Sigmoid colon (tissue), 7 donors: ENCODE measurements at places on chromosomes 3 and 15.
A peak's percentile ranks its signal among the peaks of the same experiment; 100 is the strongest.

DNA sequence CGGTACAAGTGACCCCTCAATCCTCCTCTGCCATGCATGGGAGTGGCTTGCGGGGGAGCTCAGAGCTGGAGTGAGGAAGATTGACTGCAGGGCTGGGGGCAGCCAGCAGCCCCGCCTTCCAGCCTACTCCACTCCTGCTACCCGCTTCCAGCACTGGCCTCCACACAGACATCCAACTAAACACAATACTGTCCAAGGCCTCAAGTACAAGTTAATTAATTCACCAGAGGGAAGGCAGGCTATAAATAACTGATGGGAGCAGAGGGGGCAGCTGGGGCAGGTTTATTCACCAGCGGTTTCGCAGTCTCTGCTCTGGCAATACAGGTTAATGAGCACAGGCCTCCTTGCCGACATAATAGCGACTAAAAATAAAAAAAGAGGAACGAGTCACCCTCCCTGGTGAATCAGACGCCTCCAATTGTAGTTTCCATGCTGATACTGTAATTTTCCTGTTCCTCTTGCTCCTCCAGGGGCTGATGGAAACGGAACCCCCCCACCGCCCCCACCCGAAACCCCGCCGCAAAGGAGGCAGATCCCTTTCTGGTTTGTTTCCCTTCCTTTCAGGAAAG is 166.4 kb upstream of the TLE3 start:
- H3K4me1 ChIP-seq, result peaks cover 56% of the 10 kb centered on the region
- H3K27me3 ChIP-seq, result no peaks in the 10 kb centered on the region

DNA sequence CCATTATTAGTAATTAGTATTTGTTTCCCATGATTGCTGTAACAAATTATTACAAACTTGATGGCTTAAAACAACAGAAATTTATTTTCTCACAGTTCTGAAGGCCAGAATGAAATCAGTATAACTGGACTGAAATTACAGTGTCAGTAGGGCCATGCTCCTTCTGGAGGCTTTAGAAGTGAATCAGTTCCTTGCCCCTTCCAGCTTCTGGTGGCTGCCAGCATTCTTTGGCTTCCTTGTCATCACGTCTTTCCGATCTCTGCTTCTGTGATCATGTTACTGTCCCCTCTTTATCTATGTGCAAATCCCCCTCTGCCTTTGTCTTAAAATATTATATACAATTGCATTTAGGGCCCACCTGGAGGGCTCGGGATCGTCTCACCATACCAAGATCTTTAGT is 92.0 kb downstream of the FOXB1 start:
- no peak overlapping the region for H3K4me3 ChIP-seq
- no peaks in the 10 kb centered on the region for H3K27me3 ChIP-seq
- H3K36me3 ChIP-seq, result no peaks in the 10 kb centered on the region
- no peak for DNase-seq
- no peaks in the 10 kb centered on the region for H3K4me1 ChIP-seq

- no peaks in the 10 kb centered on the region for H3K4me1 ChIP-seq
- no peak overlapping the region for H3K27ac ChIP-seq
- H3K27me3 ChIP-seq, result no peaks in the 10 kb centered on the region
- H3K36me3 ChIP-seq, result no peaks in the 10 kb centered on the region
These were observed 748.8 kb upstream of the CCDC54 start for GRCh38 chr3:106628407-106628806.

- H3K4me3 ChIP-seq, result no peak overlapping the region
- H3K27me3 ChIP-seq, result no peaks in the 10 kb centered on the region
- no peak for DNase-seq
- peak overlapping the region; percentile 20 for H3K27ac ChIP-seq
These were observed 11.2 kb downstream of the C3orf62 start for GRCh38 chr3:49265661-49266386.

- DNase-seq, result peak; percentile 58
- H3K4me1 ChIP-seq, result no peaks in the 10 kb centered on the region
- no peak overlapping the region for H3K4me3 ChIP-seq
- no peaks in the 10 kb centered on the region for H3K27me3 ChIP-seq
These were observed 141.7 kb downstream of the RPLP1 start for GRCh38 chr15:69593981-69594966.

GRCh38 chr3:185049710-185050109 is 103.2 kb downstream of the C3orf70 start:
- no peaks in the 10 kb centered on the region for H3K4me1 ChIP-seq
- peaks cover 35% of the 10 kb centered on the region for H3K36me3 ChIP-seq
- no peak overlapping the region for H3K4me3 ChIP-seq
- H3K27ac ChIP-seq, result no peak overlapping the region

- DNase-seq, result peak; percentile 73
- H3K36me3 ChIP-seq, result no peaks in the 10 kb centered on the region
- peak overlapping the region; percentile 95 for H3K27ac ChIP-seq
- H3K4me1 ChIP-seq, result no peaks in the 10 kb centered on the region
- H3K4me3 ChIP-seq, result peak overlapping the region; percentile 80
These were observed 991 bp upstream of the HIGD1A start for GRCh38 chr3:42805141-42805821.

GRCh38 chr15:41647262-41647661 is 12.9 kb upstream of the MGA start:
- no peak overlapping the region for H3K4me3 ChIP-seq
- H3K4me1 ChIP-seq, result no peaks in the 10 kb centered on the region
- H3K27ac ChIP-seq, result no peak overlapping the region
- H3K36me3 ChIP-seq, result no peaks in the 10 kb centered on the region
- H3K27me3 ChIP-seq, result no peaks in the 10 kb centered on the region

- no peaks in the 10 kb centered on the region for H3K36me3 ChIP-seq
- H3K4me1 ChIP-seq, result peaks cover 37% of the 10 kb centered on the region
- no peak for DNase-seq
- H3K27ac ChIP-seq, result peak overlapping the region; percentile 89
- H3K27me3 ChIP-seq, result no peaks in the 10 kb centered on the region
- peak overlapping the region; percentile 80 for H3K4me3 ChIP-seq
These were observed 787 bp upstream of the SLMAP start for GRCh38 chr3:57755368-57755675.

DNA sequence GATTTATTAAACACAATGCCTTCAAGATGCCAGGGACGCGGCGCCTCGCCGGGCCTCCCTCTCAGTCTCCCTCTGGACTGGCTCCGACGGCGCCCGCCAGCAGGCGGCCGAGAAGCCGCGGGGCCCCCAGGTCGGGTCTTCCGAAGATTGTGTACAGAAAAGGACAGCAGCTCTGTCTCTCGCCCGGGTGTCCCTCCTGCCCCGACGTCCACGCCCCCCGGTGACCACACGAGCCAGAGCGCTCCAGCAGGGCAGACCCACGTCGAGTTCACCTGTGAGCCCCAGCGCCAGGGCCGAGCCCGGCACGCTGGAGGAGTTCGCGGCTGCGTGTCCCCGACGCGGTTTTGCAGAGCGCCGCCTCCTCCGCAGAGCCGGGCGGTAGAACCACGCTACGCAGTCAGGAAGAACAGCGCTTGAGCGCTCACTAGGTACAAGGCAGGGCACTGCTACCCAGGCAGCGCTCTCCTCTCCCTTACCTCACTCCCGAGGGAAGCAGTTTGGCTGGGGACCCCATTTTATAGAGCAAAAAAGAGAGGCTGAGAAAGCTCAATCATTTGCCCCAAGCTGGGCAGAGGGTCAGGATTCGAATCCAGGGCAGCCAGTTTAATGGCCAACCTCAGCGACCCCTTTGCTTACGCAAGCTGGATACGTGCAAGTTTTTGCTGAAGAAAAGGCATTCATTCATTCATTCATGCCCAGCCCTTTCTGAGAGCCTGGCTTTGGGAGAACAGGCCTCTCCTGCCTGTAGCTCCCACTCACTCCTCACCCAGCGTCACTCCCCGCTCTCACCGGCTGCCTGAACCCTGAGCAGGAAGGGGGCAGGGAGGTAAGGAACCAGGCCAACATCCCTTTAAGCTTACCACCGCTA is 3.0 kb upstream of the TLE3 start:
- DNase-seq, result peak; percentile 85
- H3K27ac ChIP-seq, result peak overlapping the region; percentile 99
- H3K27me3 ChIP-seq, result no peaks in the 10 kb centered on the region
- no peaks in the 10 kb centered on the region for H3K36me3 ChIP-seq

DNA sequence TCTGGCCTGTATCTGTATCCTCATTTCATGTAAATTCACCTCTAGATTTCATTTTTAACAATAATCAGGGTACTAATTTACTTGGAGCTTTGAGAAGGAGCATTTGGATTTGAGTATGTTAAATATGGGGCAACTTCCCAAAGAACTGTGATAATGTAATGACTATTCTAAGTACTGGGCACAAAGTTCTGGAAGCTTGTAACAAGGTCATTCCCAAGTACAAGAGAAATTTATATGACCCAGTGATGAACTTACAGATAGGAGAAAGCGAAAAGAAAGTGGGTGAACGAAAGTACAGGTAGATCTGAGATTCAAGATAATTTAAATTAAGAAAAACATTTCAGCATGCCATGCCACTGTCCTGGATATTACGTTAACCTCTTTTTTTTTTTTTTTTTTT is 93.8 kb downstream of the MYO5A start:
- H3K27ac ChIP-seq, result no peak overlapping the region
- no peaks in the 10 kb centered on the region for H3K4me1 ChIP-seq
- DNase-seq, result no peak
- H3K36me3 ChIP-seq, result no peaks in the 10 kb centered on the region
- H3K27me3 ChIP-seq, result no peaks in the 10 kb centered on the region

DNA sequence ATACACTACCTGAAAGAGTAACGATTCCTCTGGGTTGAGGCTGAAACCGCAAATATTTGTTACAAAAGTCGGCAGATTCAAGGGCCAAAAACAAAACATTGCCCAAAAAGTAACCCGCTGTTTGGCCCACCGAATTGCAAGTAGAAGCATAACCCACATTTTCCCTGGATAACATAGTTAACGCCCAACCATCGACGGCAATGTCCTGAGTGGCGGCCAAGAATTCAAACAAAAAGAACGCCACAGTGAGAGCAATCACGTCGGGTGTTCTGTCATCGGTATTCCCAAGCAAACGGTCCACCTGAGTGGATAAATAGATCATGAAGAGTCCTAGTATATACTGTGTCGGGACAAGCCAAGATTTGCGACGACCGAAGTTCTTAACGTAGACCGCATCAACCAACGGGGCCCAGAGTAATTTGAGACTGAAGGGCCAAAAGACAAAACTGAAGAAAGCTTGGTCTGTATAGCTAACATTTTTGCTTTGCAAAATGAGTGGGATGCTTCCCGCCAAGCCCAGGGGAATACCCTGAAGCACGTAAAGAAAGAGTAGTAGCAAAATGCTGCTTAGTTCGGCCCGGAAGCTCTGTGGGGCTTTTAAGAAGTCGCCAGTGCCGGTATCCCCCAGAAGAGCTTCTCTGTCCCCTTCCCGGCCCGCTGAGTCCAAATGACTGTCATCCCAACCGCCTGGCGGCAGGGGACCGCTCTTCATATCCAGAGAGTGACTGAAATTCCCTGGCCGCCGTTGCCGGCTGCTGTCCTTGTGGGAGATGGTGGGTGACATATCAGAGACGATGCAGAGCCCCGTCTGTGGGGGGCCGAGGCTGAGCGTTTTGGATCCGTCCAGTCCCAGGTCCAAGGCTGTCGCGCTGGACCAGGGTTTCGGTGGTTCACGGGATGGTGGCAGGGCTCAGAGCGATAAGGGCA is 750 bp downstream of the SLC33A1 start:
- H3K36me3 ChIP-seq, result no peaks in the 10 kb centered on the region
- H3K27me3 ChIP-seq, result no peaks in the 10 kb centered on the region
- H3K27ac ChIP-seq, result peak overlapping the region; percentile 91

- no peaks in the 10 kb centered on the region for H3K27me3 ChIP-seq
- H3K4me3 ChIP-seq, result no peak overlapping the region
- H3K36me3 ChIP-seq, result no peaks in the 10 kb centered on the region
- peaks cover 12% of the 10 kb centered on the region for H3K4me1 ChIP-seq
- no peak overlapping the region for H3K27ac ChIP-seq
These were observed 74.4 kb upstream of the KLF13 start for GRCh38 chr15:31252171-31252785.

- no peaks in the 10 kb centered on the region for H3K27me3 ChIP-seq
- no peaks in the 10 kb centered on the region for H3K36me3 ChIP-seq
- DNase-seq, result no peak
- no peak overlapping the region for H3K4me3 ChIP-seq
- H3K4me1 ChIP-seq, result no peaks in the 10 kb centered on the region
- peak overlapping the region; percentile 8 for H3K27ac ChIP-seq
These were observed 51.8 kb downstream of the CHST2 start for GRCh38 chr3:143171141-143171980.

- no peaks in the 10 kb centered on the region for H3K27me3 ChIP-seq
- no peaks in the 10 kb centered on the region for H3K4me1 ChIP-seq
- no peak overlapping the region for H3K27ac ChIP-seq
- no peak overlapping the region for H3K4me3 ChIP-seq
- H3K36me3 ChIP-seq, result no peaks in the 10 kb centered on the region
These were observed 43.9 kb upstream of the SEC13 start for GRCh38 chr3:10364806-10365205.

GRCh38 chr3:110070161-110070916 is 733.0 kb upstream of the DPPA4 start:
- no peaks in the 10 kb centered on the region for H3K36me3 ChIP-seq
- no peak overlapping the region for H3K27ac ChIP-seq
- no peaks in the 10 kb centered on the region for H3K4me1 ChIP-seq

DNA sequence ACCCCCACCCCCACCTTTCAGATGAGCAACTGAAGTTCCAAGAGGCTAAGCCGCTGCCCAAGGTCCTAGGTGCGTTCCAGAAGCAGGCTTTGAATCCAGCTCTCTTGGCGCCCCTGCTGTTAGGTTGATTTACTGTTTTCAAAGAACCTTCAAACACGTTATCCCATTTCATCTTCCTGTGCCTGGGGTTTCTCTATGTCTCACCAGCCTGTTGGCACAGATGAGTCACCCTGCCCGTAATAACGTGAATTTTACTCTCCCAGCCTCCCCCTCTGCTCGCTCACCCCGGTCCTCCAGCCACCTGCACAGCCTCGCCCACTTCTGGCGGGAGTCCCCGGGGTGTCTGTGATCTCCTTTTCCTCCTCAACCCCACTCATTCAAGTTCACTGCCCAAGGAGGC is 13.0 kb upstream of the TSEN2 start:
- no peaks in the 10 kb centered on the region for H3K36me3 ChIP-seq
- H3K27ac ChIP-seq, result no peak overlapping the region
- H3K4me3 ChIP-seq, result no peak overlapping the region
- DNase-seq, result no peak
- H3K27me3 ChIP-seq, result no peaks in the 10 kb centered on the region
- no peaks in the 10 kb centered on the region for H3K4me1 ChIP-seq

- no peak overlapping the region for H3K4me3 ChIP-seq
- DNase-seq, result no peak
- H3K27me3 ChIP-seq, result no peaks in the 10 kb centered on the region
- no peaks in the 10 kb centered on the region for H3K36me3 ChIP-seq
- no peak overlapping the region for H3K27ac ChIP-seq
These were observed 31.2 kb upstream of the RIOX2 start for GRCh38 chr3:98003306-98003969.

DNA sequence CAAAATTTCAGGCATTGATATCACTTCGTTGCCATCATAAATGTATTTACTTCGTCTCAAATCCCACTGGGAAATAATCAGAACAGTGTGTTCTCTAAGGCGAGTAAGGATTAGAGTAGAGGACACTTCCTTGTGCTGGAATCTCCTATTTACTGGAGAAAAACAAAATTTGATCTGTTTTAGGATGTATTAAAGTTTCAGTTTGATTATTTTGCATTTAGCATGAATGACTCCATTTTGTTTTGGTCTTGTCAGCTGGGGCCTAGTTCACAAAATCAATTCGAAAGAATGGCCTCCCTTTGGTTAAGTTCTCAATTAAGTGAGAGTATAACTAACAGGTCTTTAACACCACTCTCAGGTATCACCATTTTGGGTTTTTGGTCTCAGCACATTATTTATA is 11.7 kb upstream of the NOX5 start:
- H3K27ac ChIP-seq, result no peak overlapping the region
- DNase-seq, result no peak
- no peak overlapping the region for H3K4me3 ChIP-seq
- H3K4me1 ChIP-seq, result no peaks in the 10 kb centered on the region
- no peaks in the 10 kb centered on the region for H3K27me3 ChIP-seq
